ENCODE measurements at places on chromosomes 11 and 22.

DNA sequence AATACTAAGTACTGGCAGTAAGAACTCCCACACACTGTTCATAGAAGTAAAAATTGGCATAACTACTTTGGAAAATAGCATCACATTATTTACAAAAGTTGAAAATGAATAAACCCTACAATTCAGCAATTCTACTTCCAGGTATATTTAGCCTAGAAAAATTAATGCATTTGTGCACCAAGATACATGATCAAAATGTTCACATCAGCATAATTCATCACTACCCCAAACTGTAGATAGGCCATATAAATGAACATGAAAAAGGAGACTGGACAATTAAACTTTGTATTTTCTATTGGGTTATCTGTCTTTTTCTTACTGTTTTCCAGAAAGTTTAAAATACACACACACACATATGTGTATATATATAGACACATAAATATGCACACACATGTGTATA, 5.9 kb downstream of the OR5B21 start:
- DNase-seq, result no peak

- DNase-seq, result no peak
These were observed 932 bp downstream of the IRAG1 start for GRCh38 chr11:10692531-10693115.

DNA sequence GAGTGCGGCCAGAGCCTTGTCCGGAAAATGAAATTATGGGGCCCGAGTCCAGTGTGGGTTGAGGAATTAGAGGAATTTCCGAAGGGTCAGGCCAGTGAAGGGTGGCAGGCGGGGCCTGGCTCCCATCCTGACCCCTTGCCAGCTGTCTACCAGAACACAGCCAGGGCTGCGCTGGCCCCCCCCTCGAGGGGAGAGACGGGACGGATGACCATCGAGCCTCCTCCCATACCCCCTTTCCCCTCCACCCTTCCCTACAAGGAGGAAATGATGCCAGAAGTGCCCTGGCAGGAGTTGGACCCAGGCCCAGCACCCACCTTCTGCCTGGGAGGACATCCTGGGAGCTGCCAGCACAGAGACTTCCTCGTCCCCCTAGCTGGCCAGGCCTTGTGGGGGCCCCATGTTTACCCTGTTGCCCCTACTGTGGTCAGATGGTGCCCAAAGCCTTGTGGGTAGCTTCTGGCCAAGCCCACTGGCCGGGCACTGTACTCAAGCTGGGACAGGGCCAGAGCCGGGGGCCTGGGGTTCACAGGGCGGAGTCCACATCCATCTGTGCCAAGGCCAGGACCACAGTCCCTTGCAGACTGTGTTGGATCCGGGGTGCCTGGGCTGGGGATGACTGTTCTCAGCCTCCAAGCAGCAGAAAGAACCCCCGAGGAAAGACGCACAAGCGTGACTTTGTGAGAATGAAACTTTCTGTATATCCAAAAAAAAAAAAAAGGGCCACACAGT, 20.8 kb downstream of the ARVCF start:
- no peak for DNase-seq

DNA sequence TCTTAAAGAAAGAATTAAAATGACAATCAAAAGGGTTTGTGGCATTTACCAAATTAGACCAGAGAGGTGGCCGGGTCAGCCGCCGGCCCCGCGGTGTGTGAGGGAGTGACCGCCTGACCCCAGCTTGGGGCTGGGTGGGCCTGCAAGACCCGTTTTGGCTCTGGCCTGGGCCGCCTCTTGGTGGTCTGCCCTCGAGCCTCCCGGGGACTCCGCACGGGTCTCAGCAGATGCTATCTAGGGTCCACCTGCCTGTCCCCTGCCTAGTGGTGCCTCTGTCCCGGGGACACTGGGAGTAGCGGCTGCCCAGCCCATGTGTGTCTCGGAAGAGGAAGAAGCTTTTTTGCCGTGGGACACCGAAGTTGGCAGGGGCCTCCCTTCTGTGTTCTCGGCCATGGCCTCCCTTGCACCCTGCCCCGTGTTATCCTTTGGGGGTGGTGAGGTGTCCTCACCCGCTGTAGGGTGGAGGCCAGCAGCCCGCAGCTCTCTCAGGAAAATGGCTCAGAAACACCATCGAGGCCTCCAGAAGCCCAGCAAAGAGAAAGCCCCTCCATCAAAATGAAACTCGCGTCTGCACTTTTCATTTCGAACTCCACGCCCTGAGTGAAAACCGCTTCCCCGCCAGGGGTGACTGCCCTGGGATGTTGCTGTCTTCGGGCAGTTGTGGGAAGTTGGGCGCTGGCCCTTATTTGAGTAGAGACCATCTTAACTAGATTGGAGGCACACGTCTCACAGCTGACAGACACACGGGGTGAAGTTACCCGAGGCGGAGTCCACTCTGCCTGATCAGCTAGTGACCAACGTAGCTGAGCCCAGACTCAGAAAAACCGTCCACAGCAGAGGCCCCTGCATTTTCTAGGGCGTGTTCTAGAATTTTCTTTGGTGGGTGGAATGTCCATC, 8.0 kb downstream of the CCND1 start:
- no peak for DNase-seq

DNA sequence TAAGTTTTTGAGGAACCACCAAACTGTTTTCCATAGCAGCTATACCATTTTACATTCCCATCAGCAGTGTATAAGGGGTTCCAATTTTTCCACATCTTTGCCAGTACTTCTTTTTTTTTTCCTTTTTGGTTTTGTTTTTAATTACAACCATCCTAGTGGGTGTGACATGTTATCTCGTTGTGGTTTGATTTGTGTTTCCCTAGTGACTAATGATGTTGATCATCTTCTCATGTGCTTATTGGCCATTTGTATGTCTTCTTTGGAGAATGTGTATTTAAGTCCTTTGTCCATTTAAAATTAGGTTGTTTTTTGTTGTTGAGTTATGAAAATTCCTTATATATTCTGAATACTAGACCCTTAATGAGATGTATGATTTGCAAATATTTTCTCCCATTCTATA, 59.3 kb downstream of the STIM1 start:
- no peak for DNase-seq

DNA sequence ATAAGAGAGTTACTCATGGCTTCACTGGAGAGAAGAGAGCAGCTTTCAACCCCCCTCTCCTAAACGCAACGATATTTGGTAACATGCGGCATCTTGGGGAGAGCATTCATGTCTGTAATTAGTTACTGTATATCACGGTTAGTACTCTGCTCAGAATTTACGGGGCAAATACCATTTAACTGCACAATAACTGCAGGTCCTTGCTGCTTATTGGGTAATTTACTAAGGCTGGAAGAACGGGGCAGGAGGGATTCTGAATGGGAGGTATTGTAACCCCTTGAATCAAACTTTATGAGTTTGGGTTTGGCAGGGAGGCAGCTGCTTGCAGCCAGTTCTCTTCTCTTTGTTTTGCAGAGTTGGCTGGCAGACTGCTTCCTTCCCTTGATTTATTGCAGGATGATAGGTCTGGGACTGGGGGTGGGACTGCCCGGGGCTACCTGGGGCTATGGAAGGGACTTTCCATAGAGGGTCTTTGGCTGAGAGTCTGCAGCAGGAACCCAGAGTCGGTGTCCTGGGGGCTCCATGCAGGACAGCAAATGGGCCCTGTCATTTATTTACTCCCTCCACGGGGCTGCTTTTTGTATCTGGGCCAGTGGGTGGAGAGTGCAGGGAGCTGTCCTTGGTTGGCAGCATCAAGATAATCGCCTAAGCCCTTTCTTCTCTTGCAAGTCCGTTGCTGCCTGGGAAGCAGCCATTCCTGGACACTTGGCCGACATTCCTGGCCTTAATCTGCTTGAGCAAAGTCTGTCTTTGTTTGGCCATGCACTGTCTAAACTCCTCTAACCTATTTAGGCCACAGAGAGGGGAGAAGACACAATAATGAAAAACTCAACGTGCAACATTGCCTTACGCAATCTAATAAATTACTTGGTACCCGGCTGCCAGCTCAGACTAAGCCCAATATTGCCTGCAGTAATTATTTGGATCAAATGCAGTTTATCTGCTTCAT, 188.9 kb downstream of the ST3GAL4 start:
- DNase-seq, result no peak

- DNase-seq, result no peak
These were observed 1219.6 kb downstream of the BRD1 start for GRCh38 chr22:48607901-48608662.

- no peak for DNase-seq
These were observed 6.8 kb downstream of the OR51B2 start for GRCh38 chr11:5317292-5317691.

GRCh38 chr11:68325183-68325906, 13.0 kb downstream of the LRP5 start:
- DNase-seq, result no peak

GRCh38 chr11:47152953-47153950, 23.4 kb downstream of the ARFGAP2 start:
- no peak for DNase-seq

- DNase-seq, result no peak
These were observed 51.3 kb downstream of the TRIM29 start for GRCh38 chr11:120086651-120087050.

DNA sequence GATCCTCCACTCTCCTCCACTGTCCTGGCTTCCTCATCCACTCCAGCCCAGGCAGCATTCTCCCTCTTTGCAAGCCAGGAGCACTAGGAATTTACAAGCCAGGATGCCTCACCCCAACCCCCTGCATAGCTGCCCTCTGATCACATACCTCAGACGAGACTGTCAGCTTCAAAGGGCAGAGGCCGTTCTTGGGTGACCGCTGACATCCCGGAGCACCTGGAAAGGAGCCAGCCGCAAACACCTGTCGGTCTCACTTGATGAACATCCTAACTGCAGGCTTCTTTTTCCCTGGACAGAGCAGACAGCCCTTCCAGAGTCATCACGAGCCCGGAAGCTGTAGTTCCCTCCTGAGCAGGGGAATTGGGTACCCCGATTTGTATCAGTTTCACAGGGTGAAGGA, 451.3 kb upstream of the B3GAT1 start:
- no peak for DNase-seq

- DNase-seq, result no peak
These were observed 42.0 kb upstream of the TENM4 start for GRCh38 chr11:79482800-79483199.

DNA sequence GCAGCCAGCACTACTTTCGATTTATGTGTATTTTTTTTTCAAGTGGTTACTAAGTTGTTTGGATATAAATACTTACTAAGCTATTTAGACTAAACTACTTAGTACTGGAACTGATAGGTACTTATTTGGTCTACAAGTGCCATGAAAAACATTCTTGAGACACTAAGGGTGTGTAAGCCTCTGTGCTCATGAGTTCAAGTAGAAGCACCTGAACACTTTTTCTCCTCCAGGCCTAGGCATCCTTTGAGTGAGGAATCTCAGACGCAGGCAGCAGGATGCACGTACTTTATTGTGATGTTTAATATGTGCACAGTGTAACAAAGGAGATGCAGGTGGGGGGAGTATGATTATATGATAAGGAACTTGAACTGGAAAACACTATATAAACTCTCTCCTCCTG, 7.8 kb downstream of the TESMIN start:
- DNase-seq, result no peak

DNA sequence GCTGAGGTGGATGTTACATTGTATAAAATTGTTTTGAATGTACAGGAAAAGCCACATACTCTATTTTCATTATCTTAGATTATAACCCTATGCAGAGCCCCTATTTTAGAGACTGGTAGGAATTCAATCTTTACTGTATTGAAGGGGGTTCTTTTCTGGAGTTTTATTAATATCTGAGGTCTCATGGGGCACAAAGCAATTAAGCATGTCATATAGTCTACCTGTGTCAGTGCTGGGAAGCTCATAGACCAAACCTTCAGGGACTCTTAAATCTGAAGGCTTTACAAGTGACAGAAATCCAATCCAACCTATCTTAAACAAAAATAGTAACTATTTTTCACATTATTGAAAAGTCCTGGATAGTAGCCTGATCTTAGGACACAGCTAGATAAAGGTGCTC, 733.7 kb downstream of the NELL1 start:
- no peak for DNase-seq

- no peak for DNase-seq
These were observed 4.6 kb upstream of the BIRC3 start for GRCh38 chr11:102312667-102313066.

DNA sequence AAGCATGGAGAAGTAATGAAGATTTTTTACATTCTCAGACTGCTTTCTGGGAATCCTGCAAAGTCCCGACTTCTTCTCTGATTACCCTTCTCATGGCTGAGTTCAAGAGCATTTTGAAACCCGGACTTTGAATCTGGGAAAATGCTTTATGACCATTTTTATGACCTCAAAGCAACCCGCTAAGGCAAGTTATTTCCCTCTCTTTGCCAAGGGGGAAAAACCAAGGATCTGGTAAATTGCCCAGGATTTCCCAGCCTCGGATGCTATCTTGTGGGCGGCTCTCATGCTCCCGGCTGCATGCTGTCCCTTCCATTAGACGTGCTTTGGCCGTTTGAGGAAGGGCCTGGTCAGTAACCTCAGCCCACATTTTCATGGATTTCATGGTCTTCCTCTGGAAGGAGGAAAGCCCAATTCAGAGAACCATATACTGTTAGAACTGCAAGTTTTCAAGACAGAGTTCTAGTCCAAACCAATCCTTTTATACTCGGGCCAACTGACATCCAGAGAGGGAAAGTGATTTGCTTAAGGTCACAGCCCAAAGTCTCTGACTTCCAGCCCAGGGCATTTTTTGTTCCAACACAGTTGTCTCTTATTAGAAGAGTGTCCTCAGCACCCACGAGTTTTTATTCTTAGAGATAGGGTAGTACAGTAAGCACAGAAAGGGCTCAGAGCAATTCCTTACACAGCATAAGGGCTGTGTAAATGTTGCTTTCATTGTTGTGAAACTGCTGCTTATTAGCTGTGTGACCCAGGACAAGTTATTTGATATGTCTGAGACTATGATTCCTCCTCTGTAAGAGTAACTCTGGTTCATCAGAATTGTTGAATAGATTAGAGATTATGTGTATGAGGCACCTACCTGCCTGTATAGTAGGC, 77.4 kb downstream of the NAV2 start:
- DNase-seq, result no peak

- DNase-seq, result no peak
These were observed 7.4 kb downstream of the ARHGEF17 start for GRCh38 chr11:73315293-73316020.

- no peak for DNase-seq
These were observed 39.2 kb upstream of the IGLL5 start for GRCh38 chr22:22848364-22848866.

- no peak for DNase-seq
These were observed 45.6 kb downstream of the PTPRJ start for GRCh38 chr11:48025984-48026340.

- DNase-seq, result no peak
These were observed 5.6 kb upstream of the APOBEC3H start for GRCh38 chr22:39091126-39092081.

DNA sequence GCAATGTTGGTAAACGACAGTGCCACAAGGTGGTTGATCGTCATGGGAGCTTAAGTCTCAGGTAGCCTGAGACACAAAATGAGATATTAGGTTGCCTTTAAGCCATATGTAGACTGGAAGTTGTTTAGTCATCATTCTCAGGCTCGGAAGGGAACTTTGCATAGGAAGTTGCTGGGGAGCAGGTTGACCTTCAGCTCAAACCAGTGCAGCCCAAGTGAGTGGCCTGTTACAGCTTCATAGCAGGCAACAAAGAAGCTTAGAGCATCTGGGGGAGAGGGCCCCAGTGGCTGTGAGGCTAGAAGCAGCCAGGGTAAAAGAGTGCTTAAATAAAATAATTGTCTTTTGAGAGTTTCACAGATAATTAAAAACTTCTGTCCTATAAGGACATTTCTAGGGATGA, 404.0 kb downstream of the GUCY1A2 start:
- DNase-seq, result no peak

Data from SIG-M5 (cell line).